Posterior cingulate gyrus (tissue), 11 donors: ENCODE measurements at places on chromosomes 3 and 15.
A peak's percentile ranks its signal among the peaks of the same experiment; 100 is the strongest.

- no peak for DNase-seq
Measured at GRCh38 chr3:45497963-45498362, 96.6 kb upstream of the LIMD1 start.

DNA sequence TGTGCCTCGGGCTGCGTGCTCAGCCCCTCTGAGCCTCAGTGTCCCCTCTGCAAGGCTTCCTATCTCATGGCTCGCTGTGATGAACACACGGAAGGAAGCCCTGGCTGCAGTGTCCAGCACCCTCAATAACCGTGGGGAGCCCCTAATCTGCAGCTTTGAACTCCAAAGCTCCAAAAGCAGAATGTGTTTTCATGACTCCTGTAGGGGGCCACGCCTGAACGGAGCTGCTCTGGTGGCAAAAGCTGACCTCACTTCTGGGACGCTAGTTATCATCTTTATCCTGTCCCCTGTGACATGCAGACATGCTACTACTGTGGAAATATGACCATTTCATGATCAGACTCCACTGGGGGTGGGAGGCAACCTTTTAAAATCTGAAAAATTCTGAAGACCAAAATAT is 98.8 kb downstream of the SEC22A start:
- DNase-seq = no peak

DNA sequence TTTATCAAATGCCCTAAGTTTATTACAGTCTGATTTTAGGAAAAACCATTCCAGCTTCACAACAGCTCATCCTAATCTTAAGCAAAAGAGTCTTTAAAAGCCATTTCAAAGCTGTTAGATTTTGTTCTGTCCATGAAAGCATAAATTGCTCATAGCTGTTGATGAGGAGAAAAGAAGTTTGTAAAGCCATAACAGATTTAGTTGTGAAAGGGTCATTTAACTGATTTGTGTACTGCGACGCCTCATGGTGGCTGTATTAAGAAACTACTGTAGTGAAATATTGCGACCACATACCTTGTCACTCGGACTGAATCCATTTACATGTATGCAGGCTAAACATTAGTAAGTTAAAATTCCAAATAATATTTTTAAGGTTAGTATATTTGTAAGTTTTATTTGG is 20.9 kb downstream of the BBX start:
- peak; percentile 33 for DNase-seq

GRCh38 chr3:195698647-195699387 is 22.0 kb upstream of the MUC20 start:
- no peak for DNase-seq

- no peak for DNase-seq
Measured at GRCh38 chr15:49315391-49315823, 107.6 kb upstream of the FGF7 start.

DNA sequence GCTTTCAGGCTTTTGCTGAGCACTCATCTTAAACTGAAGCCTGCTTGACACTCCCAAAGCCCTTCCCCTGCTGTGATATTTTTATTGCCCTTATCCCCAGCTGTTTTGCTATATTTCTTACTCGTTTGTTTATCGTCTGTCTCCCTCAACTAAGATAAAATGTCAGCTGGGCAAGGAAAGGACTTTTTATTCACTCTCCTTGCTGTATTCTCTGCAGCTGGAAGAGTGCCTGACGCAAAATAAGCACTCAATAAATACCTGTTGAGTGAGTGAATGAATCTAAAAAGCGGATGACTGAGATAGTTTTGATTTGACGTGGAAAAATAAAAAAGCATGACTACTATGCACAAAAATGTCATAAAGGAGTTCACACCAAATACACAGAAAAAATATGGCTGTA is 84.8 kb upstream of the POMGNT2 start:
- DNase-seq = no peak

- DNase-seq = peak; percentile 65
Measured at GRCh38 chr15:28191832-28192231, 92.7 kb upstream of the OCA2 start.

DNA sequence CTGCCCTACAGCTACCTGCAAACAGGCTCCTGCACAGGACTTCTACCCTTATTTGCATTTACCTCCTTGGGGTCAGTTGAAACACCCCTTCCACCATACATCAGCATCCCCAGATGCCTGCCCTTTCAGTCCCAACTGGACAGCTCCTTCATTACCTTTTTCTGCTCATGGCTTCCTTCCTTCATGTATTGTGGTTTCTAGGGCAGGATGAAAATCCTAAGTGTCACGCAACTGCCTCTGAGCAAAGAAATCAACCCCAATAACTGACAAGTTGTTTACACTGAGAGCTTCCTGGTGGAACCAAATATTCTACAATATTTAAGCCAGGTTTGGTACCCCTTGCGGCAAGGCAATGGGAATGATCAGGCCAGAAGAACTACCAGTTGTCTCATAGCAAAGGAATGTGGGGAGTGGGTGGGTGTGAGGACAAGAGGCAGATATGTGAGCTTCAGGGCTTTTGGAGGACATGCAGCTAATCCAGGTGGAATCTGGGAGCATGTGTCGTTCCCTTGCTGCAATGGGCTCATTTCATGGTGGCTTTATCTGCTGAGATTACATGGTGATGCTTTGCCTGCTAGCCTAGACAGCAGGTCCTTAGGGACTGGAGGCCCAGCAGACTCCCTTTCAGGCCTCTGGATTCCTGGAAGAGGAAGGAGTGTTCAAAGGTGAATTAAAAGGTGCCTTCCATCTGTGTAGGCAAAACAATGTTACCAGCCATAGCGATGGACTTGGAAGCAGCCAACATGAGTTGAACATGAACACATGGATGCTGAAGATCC is 34.9 kb downstream of the PPCDC start:
- no peak for DNase-seq

GRCh38 chr15:24916305-24917009 is 38.3 kb upstream of the SNRPN start:
- DNase-seq = no peak

DNA sequence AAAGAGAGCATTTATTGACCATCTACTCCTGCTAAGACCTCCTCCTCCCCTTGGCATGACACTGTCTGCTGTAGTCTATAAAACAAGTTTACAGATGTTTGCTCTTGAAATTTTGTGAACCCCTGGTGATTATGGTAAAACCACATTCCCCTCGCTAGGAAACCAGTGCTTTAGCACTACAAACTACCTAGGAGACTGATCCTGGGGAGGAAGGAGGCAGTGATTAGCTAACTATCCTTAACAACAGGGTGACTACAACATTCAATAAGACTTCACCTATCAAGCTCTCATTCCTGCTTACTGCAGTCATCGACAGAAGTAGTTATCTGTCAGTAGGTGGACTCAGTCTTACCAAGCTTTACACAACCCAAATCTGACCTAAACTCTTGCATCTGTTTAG is 371.3 kb downstream of the TUSC7 start:
- DNase-seq = no peak

DNA sequence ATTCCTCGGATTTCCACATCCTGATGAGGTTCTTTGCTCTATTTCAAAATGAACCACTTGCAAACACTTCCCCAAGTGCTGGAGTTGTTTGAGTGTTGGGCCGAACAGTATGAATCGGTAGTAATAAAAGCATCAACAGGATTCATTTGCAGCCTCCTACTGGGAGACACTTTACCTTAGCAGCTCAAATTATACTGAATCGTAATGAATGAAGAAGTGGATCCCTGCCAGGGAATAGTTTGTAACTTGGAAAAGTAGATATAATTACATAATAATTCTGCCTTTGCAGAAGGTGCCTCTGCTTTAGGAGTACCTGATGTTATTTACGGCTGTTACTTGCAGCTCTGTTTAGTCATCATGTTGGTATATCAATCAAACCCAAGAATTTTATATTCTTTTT is 669.1 kb downstream of the CADM2 start:
- DNase-seq = no peak

- DNase-seq = no peak
Measured at GRCh38 chr3:116241677-116242076, 203.6 kb downstream of the LSAMP start.

DNA sequence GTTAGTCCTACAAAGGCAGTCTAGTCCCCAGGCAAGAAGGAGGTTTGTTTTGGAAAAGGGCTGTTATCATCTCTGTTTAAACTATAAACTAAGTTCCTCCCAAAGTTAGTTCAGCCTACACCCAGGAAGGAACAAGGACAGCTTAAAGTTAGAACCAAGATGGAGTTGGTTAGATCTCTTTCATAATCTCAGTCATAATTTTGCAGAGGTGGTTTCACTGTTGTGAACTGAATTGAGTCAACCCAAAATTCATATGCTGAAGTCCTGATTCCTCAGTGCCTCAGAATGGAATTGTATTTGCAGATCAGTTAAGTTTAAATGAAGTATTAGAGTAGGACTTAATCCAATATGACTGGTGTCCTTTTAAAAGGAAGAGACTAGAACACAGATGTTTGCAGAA is 101.0 kb upstream of the C3orf80 start:
- DNase-seq = no peak

- DNase-seq = no peak
Measured at GRCh38 chr3:190491533-190492054, 22.3 kb upstream of the IL1RAP start.

- DNase-seq = peak; percentile 49
Measured at GRCh38 chr15:29457729-29458128, 188.1 kb upstream of the NSMCE3 start.

GRCh38 chr3:167913219-167913835 is 177.8 kb downstream of the SERPINI1 start:
- no peak for DNase-seq

DNA sequence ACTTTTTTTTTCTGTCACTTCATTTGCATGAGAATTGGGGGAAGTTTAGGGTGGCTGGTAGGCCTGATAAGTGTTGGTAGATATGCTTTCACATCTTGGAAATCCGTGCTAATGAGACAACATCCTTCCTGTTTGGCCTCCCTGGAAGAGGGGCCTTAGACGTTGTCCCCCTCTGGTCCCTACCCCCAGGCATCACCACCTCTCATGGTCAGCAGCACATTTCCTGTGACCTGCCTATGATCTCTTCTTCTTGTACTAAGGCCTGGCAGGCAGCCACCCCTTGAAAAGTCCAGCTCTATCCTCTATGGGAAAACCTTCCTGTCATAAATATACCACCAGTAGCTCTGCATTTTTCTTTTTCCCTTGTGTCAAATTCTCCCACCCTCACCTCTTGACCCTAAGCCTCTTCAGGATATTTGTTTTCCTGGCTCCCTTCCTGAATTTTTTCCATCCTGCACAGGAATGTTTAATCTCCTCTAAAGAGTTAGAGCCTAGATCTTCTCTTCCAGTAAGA is 107.8 kb downstream of the SNRK start:
- DNase-seq = no peak

GRCh38 chr3:81764665-81765064 is 3.2 kb upstream of the GBE1 start:
- no peak for DNase-seq

- no peak for DNase-seq
Measured at GRCh38 chr15:85318048-85318731, 62.2 kb upstream of the AKAP13 start.

DNA sequence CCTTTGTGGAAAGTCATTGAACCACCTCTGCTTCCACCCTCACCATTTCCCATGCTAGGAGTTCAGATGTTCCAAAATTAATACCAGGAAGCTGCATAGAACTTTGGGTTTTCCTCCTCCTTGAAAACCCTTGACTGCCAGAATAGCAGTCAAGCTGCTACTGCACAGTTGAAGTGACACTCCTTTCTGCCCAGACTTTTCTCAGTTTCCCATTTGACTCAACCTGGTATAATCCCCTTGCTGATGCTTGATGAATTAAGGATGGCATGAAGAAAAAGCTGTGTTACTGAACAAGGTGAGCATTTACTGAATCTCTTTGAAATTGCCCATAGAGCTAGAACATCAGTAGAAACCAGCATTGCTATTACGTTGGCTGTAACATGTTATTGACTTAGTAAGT is 286.0 kb downstream of the EDEM1 start:
- DNase-seq = no peak

GRCh38 chr3:81295906-81296577 is 465.4 kb downstream of the GBE1 start:
- no peak for DNase-seq

DNA sequence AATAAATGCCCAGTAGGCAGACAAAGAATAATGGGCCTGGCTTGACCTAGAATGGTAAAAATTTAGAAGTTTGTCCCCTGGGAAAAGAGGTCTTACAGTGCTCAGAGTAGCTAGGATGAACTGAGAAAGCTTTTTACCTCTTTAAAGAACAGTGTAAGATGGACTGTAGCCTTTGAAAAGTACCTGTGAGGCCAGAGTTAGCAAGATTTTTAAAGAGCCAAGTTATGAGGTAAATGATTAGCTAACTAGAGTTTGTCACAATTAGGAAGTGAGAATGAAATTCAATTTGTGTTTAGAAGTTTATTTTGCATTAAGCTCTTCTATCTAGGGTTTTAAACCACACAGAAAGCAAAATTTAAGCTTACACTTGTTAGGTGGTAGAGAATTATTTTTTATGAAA is 480.9 kb downstream of the ZIC1 start:
- no peak for DNase-seq

DNA sequence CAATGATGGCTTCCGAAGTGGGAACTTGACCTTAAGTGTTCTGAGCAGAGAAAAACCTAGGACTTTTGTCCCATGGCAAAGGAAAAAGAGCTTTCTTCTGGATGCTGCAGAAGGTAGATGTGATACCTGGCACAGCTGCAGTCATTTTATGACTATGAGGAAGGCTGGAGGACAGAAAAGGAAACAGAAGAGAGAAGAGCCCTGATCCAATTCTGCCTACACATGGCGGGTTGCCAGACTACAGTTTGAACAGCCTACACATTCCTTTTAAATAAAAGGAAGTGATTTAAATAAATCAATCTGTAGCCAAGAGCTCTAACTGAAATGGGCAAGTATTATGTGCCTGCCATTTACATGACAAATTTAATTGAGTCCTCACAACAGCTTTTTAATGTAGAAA is 43.6 kb upstream of the CHRNB4 start:
- no peak for DNase-seq

DNA sequence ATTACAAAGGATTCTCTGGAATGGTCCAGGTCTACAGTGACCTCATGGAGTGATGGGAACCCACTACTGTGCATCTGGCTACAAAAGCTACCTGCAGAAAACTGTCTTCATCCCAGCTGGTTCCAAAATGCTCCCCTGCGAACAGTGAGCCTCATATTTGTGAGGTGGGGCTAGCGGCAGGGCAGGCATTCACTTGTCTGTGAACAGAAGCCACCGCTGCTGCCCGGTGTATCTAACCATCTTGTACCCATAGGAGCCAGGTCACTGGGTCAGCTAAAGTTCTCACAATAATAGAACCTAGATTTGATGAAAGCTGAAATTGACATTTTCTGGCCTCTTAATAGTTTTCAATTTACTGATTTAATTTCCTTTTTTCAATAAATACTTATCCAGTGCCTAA is 150.7 kb downstream of the KLF13 start:
- DNase-seq = no peak
